Activated T-cell treated with anti-CD3 and anti-CD28 coated beads, Interleukin-2, amount 50 U/mL, for 4 hours (primary cell): ENCODE measurements at places on chromosomes 12 and 14.

DNA sequence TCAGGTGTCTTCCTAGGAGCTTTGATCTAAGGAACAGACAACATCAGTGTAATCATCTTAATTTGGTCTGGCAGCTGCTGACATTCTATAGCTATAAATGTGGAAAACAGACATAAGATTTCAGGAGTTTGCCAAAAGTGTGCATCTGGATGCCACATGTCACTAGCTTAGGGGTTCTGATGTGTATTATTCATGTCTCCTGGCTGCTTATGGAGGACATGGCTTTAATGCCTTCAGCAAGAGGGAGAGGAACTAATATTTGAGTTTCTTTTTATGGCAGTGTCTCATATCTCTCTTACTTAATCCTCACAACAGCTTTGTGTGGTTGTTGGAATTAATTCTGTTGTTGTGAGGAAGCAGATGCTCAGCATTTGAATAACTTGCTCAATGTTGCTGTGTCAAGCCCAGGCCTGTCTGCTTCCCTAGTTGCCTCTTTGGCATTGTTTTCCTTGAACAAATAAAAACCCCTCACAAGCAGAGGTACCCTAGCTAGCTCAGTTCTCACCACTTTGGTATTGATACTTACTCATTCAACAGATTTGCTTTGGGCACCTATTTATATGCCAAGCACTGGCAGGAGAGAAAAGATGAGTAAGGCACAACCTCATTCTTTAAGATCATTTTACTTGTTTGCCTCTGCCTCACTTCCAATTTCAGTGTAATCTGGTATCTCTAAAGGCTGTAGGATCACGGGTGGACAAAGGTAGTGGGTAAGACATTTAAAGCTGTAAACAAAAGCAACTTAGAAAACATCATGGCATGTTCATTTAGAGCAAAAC, 39.8 kb upstream of the EID3 start:
- no peak for DNase-seq

DNA sequence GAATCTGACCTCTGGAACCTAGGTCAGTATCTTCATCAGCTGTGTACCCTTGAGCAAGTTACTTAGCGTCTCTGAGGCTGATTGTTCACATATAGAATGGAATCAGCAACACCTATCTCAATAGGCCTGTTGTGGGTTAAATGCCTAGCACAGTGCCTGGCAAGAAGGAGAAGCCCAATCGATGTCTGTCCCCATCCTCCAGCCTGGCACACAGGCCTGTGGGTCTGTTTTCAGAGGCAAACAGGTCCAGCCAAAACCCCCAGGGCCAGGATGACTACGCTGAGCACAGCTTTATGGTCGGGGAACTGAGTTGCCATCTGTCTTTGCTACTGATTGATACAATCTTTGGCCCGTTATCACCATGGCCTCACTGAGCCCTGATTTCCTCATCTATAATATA, 89.2 kb downstream of the NUAK1 start:
- no peak for DNase-seq

DNA sequence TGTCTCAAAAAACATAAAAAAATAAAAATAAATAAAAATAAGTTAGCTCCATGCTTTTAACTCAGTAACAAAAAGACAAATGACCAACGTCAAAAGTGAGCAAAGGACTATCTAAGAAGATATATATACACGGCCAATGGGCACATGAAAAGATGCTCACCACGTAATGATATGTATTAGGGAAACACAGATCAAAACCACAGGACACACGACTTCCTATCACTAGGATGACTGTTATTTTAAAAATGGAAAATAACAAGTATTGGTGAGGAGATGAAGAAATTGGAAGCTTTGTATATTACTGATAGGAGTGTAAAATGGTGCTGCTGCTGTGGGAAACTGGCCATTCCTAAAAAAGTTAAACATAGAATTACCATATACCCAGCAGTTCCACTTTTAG, 20.2 kb upstream of the P2RX7 start:
- DNase-seq = no peak

- DNase-seq = no peak
Observed at GRCh38 chr14:34038358-34039057, 87.6 kb upstream of the EGLN3 start.

- no peak for DNase-seq
Observed at GRCh38 chr12:14258575-14258940, 106.9 kb upstream of the ATF7IP start.

DNA sequence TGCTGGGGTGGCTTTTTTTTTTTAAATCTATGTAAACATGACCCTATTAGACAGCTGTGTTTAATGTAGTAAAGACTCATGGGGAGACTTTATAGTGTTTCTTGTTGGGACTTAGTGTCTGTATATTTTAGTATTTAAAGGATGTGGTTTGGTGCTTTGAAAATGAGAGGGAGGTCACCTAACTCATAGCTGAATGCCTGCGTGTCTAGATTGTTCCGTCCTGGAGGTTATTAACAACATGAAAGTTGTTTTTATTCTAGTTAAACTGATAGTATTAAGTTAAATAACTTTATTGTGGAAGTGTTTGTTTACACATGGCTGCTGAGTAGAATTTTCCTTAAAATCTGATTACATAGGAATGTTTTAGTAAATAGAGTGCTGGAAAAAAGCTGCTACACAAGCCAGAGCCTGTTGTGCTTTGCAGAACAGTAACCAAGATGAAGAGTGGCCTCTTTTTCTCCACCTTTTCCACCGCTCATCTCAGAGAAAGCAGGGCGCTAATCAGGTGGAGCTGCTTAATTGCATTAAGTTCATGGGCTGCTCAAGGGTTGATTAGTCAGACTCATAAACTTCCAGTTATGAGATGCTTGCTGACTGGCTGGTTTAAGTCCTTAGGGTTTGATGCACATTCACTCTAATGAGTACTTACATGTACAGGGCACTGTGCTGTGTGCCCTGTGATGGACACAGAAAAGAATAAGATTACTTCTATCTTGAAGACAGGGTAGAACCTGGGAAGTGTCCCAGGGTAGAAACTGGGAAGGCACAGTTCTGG, 62.7 kb downstream of the FBXO34 start:
- no peak for DNase-seq

DNA sequence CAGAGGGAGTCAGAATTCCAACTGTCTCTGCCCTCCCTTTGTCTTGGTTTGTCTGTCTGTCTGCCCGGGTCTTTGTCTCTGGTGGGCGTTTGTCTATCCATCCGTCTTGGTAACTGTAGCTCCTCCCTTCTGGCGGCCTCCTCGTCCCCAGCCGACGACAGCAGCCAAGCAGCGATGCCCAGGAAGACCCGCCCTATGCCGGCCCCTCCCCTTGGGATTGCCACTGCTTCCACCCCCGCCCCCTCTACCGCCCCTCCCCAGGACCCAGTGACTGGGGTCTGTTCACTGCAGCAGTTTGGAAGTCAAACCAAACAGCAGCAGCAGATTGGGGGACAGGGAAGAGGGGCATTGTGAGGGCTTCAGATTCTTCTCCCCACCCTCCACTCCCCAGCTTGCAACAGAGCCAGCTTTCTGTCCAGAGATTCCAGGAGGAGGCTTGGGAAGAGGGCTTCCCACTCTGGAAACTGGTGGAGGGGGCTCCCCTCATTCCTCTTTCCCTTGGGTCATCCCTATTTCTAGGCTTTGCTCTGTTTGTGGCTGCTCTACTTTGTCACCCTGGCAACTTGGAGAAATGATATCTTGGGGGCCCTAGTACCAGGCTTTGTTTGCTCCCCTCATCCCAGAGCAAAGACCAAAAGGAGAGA, 2.4 kb upstream of the RARG start:
- DNase-seq = no peak

DNA sequence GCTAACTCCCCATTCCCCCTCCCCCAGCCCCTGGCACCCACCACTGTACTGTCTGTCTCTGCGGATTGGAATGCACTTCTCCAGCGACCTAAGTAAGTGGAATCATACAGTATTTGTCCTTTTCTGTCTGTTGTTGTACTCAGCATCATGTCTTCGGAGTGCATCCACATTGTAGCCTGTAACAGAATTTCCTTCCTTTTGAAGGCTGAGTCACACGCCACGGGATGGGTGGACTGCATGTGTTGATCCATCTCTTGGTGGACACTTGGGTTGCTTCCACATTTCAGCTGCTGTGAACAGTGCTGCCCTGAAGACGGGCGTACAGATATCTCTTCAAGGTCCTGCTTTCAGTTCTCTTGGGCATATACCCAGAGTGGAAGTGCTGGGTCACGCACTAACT, 34.4 kb downstream of the DDX51 start:
- no peak for DNase-seq

DNA sequence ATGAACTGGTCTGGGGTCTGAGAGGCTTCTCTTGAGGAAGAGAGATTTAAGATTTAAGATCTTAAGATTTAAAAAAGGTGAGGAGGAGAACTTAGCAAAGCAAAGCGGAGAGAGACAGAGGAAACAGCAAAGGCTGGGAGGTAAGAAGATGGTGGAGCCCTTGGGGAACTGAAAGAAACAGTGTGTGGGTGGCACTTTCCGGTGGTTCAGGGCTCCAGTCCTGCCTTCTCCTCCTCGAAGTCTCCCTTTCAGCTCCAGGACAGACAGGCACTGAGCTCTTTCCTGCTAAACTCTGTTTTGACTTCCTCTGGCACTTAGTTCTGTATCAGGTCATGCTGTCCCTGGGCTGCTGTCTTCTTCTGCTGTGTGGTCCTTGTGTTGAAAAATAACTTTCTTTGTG, 298.7 kb upstream of the SRRM4 start:
- DNase-seq = no peak

DNA sequence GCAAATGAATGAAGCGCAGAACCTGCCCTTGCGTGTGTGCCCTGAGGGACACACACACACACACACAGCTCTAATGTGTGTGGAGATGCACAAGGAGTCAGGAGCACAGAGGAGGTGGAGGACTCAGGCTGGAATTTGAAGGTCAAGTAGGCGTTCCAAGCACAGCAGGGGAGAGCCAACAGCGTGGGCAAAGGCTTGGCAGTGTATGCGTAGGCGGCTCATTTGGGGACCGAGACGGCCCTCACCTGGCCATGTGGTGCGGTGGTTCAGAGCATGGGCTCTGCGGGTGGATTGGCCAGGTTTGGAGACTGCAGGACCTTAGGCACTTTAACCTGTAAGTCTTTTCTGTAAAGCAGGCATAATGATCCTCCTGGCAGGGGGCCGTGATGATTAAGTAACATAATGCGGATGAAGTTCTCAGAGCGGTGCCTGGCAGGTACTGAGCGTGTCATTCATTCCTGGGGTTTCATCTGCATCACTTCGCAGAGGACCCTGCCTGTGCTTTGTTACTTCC, 69.5 kb upstream of the SLC24A4 start:
- DNase-seq = no peak
